A172 (cell line): ENCODE measurements at places on chromosomes 6 and 20. TPM values are rescaled to one million over a fixed set of nuclear protein-coding genes. Genes with fewer than 3 reads are reported as not detected.

DNA sequence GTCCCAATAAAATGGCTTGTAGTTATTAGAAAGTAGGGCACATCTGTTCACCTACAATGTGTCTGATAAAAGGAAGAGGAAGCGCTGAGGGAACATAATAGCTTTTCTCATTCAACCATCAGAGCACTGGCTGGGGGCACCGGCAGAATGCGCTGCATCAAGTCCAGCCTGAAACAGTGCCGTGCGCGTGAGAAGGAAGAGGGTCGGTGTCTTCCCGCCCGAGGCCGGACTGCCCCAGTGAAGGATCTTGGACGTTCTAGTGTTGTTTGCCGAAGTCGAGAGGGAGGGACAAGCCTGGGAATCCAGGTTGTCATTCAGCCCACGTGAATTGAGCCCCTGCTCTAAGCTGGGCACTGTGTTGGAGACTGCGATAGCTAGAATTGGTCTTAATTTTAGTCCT is 61.7 kb upstream of the MPC1 start:
- DNase-seq, result no peak

DNA sequence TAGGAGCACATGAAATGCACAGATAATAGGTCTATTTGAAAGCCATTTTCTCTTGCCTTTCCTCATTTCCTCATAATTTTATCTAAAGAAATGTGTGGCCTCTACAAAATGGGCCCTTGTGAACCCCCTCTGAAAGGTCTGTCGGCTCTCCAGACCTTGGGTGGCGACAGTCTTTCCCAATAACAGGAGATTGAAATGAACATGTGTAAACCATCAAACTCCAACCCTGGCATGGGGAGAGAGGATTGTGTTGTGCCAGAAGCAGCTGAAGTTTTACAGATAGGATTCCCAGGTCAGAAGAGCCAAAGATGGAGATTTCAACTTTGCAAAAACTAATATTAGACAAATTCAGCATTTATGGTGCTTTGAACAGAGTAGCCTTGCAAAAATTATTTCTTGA is 277.1 kb upstream of the ECI2 start:
- DNase-seq, result no peak

DNA sequence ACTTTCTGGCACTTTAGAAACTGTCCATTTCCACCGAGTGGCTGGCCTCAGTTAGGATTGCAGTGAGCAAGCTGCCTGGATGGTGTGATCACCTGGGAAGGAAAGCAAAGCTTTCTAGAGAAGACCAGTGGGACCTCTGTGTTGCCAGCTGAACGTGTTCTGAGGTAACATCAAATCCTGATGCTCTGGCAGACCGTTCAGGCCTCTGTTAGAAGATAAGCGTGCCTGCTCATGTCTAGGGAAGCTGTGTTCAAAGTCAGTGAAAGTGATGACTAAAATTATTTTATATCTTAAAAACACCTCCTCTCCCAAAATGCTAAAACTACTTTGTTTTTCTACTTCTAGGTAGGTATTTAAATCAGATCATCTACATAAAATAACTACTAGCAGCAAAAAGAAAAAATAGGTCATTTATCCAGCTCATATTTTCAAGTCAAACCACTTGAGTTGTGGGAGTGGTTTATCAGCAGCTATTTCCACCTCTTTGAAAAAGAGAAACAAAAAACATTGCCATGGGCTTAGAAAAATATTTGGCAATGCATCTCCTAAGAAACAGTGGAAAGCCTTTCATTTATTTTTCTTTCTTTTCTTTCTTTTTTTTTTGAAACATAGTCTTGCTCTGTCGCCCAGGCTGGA is 54.8 kb downstream of the CEP43 start:
- DNase-seq, result no peak

DNA sequence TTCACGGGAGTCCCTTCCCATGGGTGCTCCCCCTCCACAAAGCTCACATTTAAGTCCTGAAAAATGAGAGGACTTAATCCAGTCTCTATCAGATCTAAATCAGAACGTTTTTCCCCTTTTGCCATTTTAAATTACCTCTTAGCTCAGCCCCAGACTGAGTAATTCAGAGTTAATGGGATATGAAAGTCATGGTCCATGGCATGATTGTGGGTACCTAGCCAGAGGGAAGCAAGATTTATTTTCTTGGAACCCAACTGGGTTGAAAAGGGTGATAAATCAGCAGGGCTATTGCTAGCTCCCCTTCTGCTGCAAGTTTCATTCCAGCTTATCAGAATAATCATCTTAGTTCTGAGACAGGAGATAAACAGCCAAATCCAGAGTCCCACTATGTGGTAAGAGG is 320.2 kb upstream of the CHD6 start:
- no peak for DNase-seq

GRCh38 chr6:135530113-135530512 is 32.6 kb upstream of the AHI1 start:
- DNase-seq, result no peak

DNA sequence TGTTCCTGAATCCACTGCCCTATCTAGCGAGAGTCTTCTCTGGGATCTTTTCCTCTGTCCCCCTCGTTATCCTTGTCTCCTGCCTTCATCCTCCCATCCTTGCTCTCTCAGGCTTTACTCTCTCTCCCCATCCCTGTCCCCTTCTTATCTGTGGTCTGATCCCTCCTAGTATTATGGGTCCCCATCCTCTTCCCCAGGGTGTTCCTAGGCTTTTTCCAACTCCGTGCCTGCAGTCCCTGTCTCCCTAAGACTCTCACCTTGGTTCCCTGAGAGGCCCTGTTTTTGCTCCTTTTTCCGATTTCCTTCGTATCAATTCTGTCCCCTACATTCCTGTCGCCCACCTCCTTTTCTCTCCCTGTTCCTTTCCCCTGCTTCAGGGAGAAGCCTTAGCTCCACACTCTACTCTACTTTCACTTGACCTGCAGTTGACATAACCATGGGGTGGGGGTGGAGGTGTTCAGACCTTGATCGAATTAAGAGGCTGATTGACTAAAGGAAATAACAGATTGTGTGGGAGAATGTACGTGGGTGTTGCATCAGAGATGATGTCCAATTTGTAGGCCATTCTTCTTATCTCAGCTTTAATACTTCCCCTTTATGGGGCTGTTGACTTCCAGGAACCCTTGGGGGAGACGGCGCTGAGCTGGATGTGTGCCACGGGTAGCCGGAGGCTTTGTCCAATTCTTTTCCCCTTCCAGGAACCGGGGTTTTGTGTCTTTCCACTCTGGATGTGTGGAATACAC is 905 bp downstream of the PPARD start:
- no peak for DNase-seq

- no peak for DNase-seq
Observed at GRCh38 chr20:39516964-39517363, 554.8 kb downstream of the DHX35 start.

- DNase-seq, result no peak
Observed at GRCh38 chr20:33796263-33796906, 14.8 kb upstream of the CHMP4B start.

DNA sequence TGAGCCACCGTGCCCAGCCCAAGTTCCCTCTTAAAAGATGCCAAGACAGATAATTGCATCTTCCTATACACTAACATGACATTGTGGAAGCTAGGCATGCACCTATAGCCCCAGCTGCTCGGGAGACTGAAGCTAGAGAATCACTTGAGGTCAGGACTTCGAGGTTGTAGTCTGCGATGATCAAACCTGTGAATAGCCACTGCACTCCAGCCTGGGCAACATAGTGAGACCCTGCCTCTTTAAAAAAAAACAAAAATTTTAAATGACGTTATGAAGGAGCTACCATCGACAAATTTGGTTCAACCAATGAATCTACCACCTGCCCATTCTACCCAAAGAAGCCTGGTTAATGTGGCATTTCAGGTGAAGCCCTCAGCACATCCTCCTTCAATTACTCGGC is 80.7 kb downstream of the TBC1D7 start:
- DNase-seq, result no peak

GRCh38 chr6:2817903-2818443 is 23.7 kb downstream of the SERPINB1 start:
- peak; percentile 66 for DNase-seq

DNA sequence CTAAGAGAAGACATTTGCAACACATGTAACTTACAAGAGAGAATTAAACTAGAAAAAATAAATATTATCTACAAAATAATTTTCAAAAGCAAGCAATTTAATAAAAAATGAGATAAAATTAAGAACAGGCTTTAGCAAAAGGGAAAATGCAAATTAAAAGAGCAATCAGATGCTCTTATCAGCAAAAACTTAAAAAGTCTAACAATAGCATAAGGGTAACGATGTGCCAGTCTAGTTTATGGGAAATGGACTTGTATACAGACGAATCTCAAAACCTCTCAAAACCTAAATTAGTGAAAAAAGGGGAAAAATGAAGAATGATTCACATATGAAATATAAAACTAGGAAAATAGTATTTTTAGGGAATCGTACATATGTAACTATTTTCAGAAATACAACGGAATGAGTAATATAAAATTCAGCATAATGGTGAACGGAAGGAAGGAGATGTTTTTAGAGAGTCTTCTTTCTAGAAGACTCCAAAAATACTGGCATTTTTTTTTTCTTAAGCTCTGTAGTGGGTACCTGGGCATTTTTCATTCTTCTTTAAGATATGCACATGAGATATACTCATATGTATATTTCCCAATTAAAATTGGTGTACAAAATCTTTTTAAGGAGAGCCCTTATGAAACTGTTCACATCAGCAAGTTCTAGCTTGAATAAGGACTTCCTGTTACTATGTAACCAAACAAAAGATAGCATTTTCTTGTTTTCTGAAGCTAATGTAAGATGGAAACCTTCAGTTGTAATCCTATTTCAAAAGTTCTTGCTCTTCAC is 927 bp upstream of the MANEA start:
- peak; percentile 2 for DNase-seq

DNA sequence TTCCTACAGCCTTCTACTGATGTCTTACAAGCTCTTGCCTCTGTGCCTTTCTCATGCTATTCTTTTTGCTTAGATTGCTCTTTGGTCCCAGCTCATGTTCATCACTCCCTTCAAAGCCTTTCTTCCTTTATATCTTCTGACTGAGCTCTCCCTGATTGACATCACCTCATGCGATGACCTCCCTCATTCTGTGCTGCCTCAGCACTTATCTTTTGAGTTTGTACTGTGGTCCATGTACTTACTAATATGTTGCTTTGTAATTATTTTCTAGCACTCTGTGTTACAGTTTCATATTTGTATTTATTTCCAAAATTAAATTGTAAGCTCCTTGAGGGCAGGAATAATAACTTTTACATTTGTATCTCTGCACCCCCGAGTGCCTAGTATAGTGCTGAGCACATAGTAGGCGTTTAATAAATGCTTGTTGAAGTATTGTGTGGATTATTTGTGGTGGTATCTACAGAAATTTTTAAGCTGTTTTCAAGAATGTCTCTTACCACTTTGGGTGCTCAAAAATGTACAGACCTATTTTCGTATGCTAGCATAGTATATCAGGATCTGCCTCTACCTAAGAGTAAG is 17.4 kb downstream of the ZKSCAN8 start:
- no peak for DNase-seq

DNA sequence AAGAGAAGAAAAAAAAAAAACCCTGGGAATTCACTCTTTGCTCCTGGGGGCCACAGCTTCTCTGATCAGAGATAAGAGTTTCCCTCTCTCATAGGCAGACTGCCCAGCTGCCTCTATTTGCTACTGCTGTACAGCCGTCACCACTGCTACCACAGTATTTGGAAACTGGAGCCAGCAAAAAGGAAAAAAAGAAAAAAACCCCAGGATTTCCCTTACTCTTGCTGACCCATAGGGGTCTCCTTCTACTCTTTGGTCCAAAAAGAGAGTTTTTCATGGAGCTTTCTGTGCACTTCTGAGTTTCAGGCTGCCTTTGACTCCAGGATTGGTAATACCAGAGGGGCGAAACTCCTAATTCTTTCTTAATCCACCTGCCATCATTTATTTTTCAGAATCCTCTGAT is 89.7 kb downstream of the MDGA1 start:
- peak; percentile 33 for DNase-seq

- peak; percentile 56 for DNase-seq
Observed at GRCh38 chr6:155521719-155522118, 66.1 kb upstream of the NOX3 start.

DNA sequence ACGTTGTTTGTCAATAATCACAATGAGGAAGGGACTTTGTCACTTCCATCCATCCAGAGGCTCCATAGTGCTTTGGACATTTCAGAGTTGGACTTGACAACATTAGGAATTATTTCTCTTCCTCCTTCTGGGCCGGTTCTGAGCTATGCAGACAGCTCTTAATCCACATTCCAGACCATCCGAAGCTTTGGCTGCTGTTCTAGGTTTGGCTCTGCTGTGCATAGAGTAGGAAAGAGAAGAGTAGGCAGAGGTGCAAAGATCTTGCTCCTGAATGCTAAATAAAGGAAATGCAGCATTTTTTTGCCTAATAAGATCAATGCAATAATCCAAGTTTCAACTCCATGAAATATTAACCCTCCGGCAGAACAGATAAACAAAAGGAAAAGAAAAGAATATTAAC is 251.8 kb upstream of the PRND start:
- DNase-seq, result peak; percentile 19

- DNase-seq, result peak; percentile 81
Observed at GRCh38 chr20:25281541-25281991, 33.7 kb downstream of the PYGB start.

DNA sequence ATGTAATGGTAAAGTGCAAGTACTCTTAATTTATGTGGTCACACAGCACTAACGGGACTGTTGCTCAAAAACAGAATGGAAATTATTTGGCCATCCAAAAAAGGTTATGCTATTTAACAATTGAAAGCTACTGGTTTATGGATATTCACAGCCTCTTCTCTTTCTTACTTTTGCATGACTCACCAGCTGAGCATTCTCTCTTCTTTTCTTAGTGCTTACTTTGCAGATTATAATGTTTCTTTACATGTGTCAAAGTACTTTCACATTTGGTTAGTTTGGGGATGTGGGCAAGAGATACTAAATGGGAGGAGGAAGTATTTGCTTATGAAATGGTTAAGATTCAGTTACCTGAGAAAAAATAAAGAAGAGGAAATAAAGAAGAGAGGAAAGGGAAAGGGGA is 610.5 kb downstream of the HTR1B start:
- DNase-seq, result peak; percentile 4

- DNase-seq, result no peak
Observed at GRCh38 chr6:5763871-5764270, 242.9 kb downstream of the NRN1 start.

GRCh38 chr20:50701041-50701963 is 10.0 kb upstream of the RIPOR3 start:
- no peak for DNase-seq

EEF1A2 gene
- total RNA-seq, result 88.1 and 91.0 TPM in 2 replicates

CFB gene
- total RNA-seq, result 3.7 and 4.0 TPM in 2 replicates

AGPAT4 gene
- total RNA-seq, result 4.2 and 4.4 TPM in 2 replicates

FLOT1 gene
- total RNA-seq, result 163 and 165 TPM in 2 replicates

ADGRG6 gene
- total RNA-seq, result 25.0 and 31.0 TPM in 2 replicates

PRND gene
- 0.10 and 0.12 TPM in 2 replicates for total RNA-seq

JPH2 gene
- total RNA-seq, result 3.1 and 4.8 TPM in 2 replicates

LRRC73 gene
- 1.2 and 2.3 TPM in 2 replicates for total RNA-seq

POLR3F gene
- 20.3 and 27.0 TPM in 2 replicates for total RNA-seq

ADAM33 gene
- not detected in 2 replicates for total RNA-seq
